ENCODE measurements at places on chromosomes 7 and 10. TPM values are rescaled to one million over a fixed set of nuclear protein-coding genes. Genes with fewer than 3 reads are reported as not detected.
A peak's percentile ranks its signal among the peaks of the same experiment; 100 is the strongest.

GNGT1 gene
- not detected for total RNA-seq

GRCh38 chr7:35386816-35387706, 133.2 kb upstream of the TBX20 start:
- DNase-seq = no peak

DNA sequence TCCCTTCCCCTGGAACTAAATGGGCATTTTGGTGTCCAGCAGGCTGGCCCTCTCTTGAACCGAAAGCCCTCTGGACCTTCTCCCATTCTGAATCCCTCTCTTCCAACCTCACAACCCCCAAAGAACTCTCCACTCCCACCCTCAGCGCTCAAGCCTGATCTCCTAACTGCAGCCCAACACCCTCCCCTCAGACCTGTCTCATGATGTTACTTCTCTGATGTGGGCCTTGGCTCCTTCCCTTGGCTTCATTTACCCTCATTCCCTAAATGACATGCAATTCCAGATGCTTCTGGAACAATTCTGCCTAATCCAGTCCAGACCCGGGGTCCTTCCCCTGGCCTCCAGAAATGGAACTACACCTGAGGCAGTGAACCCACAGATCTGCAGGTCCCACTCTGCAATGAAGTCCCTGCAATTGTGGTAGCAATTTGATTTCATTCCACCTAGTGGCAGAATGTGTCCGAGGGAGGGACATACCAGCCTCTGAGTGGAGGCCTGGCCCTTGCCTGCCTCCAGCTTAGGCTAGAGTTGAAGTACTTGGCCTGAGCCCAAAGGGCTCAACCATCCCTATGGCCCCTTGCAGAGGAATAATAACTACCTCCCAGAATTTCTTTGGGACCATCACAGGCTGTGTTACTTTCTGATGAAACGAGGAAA, 4.1 kb upstream of the CEP41 start:
- DNase-seq = no peak

GSTO1 gene
- total RNA-seq = 39.9 TPM

GRCh38 chr7:91875851-91876250, 4.7 kb downstream of the MTERF1 start:
- no peak for DNase-seq

- no peak for DNase-seq
Observed at GRCh38 chr7:119969054-119969453, 303.9 kb upstream of the KCND2 start.

PLAC9 gene
- 0.82 TPM for total RNA-seq

FEZF1 gene
- total RNA-seq = not detected

- peak; percentile 49 for DNase-seq
Observed at GRCh38 chr10:61897671-61898434, 3.6 kb upstream of the ARID5B start.

ACSM6 gene
- total RNA-seq = not detected

IGFBP1 gene
- total RNA-seq = not detected

DNA sequence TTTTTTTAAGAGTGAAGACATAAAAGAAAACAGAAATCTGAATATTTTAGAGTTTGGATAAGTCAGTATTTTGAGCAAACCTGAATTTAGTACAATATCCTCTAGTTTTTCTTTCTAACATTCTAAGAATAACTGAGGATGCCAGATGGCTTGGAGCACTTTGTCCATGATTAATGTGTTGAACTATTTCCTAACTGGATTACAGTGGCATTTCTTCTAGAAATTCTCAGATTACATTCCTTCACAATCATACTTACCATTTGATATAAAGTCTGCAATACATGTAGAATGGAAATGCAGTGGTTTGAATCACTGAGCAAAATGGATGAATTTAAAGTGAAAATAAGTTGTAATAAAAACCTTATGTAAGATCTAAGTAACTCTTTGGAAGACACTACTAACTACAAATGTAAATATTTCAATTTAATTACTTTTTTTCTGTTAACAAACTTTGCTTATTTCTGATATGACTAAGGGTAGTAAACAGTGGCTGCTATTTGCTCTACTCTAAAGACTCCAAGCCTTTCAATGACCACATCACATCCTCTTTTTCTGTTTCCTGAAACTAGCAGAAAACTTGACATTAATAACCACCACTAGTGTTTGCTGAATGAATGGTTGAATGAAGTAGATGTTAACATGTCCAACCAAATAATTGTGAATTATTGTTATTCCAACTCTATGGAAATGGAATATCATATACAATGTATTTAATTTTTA, 102.8 kb downstream of the PRKG1 start:
- no peak for DNase-seq

ZNF736 gene
- total RNA-seq = 42.0 TPM

GRCh38 chr10:65791979-65792378, 1133.9 kb upstream of the LRRTM3 start:
- no peak for DNase-seq

DNA sequence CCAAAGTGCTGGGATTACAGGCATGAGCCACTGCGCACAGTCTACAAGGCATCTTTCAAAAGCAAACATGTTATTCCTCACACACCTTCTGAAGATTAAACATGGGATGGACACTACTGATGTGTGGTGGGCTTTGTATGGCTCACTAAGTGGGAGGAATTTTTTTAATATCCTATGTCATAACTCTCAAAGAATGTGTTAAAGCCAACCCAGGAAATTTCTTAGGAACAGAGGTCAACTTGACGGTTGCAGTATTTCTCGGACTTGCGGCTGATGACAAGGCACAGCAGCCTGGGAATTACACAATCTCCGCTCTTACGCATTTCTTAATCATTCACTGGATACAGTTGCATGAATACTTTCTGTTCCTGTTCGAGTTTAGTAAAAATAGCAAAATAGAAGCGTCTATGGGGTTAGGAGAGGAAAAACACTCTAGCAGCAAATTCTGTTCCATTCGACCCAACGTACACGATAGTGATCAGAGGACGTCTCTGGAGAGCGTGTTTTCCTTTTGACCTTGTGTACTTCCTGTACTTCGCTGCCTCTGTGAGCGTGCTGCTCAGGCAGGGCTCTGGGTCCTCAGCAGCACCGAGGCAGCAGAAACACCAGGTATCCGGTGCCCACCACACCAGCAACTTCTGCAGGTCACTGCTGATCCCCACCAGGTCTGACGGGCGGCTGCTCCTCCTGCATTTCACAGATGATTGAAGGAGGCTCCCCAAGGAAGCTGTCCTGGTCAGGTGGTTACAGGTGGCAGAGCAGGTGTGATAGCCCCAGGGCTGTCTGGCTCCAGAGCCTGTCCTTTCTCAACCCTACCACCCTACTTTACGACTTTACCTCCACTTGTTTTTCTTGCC, 26.4 kb upstream of the SRGN start:
- DNase-seq = no peak

Measured in frontal cortex (tissue), 4 donors.